ENCODE measurements at places on chromosomes 2 and 18.
A peak's percentile ranks its signal among the peaks of the same experiment; 100 is the strongest.

DNA sequence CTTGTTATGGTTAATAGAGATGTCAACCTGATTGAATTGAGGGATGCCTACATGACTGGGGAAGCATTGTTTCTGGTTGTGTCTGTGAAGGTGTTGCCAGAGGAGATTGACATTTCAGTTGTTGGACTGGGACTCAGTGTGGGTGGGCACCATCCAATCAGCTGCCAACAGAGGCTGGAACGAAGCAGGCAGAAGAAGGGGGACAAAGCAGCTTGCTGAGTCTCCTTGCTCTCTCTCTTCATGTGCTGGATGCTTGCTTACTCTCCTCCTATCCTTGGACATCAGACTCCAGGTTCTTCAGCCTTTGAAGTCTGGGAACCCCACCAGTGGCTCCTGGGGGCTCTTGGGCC is 22.2 kb upstream of the SMAD4 start:
- no peak for DNase-seq

GRCh38 chr18:65737471-65737955 is 13.3 kb upstream of the CDH7 start:
- no peak for DNase-seq

GRCh38 chr2:74328573-74328972 is 14.6 kb downstream of the SLC4A5 start:
- no peak for DNase-seq

GRCh38 chr2:240232961-240233884 is 92.8 kb upstream of the OTOS start:
- DNase-seq, result peak; percentile 67

DNA sequence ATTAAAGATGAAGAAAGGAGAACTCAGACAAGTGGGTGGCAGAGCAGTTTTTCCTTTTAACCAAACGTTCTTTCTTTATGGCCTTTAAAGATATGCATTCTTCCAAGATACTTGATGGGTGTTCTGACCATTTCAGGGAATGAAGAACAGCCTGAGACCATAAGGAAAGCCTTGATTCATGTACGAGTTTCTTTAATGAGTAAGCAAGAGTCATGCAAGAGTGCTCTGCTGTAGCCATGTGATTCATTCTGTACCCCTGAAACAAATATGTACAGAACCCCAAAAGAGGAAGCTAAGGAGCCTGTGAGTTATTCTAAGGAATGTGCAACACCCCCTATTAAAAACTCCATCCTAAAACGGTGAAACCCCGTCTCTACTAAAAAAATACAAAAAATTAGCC is 372.8 kb downstream of the MTX2 start:
- no peak for DNase-seq

- no peak for DNase-seq
Measured at GRCh38 chr2:48415836-48416515, 114.0 kb upstream of the STON1 start.

- no peak for DNase-seq
Measured at GRCh38 chr2:42795275-42795674, 2.9 kb upstream of the HAAO start.

GRCh38 chr2:168136392-168136977 is 110.9 kb downstream of the STK39 start:
- DNase-seq, result no peak

DNA sequence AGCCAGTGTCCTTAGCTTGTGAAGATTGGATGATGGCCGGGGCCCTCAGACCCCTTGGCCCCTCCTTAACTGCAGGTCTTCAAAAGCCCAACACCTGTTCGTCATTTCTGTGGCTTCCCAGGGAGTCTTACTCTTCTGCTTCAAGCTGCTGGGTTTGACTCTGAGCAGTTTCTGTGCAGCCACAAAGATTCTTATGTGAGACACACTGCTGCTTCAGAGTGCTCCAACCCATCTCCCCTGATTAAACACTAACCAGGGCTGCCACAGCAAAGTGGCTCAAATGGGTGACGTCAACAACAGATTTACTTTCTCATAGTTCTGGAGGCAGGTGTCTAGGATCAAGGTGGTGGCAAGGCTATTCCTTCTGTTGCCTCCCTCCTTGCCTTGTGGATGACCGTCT is 40.8 kb downstream of the TSN start:
- DNase-seq, result no peak

DNA sequence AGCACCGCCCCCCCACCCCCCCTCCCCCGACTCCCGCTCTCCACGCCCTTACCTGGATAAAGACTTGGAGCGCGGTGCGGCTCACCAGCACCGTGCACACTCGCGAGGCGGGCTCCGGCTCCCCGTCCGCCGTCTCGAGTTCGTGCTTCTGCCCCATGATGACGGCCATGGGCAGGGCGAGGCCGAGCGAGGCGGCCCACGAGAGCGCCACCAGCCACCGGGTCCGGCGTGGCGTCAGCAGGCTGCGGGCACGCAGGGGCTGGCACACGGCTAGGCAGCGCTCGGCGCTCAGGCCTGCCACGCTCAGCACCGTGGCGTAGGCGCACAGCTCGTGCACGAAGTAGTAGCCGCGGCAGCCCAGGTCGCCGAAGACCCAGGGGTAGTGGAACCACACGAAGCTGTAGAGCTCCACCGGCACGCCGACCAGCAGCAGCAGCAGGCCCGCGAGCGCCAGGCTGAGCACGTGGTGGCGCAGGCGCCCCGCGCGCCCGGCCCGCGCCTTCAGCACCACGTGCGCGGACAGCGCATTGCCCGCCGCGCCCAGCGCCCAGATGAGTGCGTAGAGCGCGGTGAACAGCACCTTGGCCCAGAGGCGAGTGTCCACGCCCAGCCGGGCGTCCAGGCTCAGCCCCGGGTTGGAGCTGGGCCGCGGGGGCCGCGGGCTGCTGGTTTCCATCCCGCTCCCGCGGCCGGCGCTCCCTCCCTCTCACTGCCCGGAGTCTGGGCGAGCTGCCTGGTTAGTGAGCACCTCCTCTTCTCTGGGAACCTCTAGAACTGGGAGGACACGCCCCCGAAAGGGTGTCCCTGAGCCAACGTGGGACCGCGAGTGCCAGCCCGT is at the start of gene NTSR2:
NTSR2 (minus strand) TSS at position 742 of the 838 bp plus-strand sequence; CDS start at position 676, 66 bp downstream.
- DNase-seq, result no peak

DNA sequence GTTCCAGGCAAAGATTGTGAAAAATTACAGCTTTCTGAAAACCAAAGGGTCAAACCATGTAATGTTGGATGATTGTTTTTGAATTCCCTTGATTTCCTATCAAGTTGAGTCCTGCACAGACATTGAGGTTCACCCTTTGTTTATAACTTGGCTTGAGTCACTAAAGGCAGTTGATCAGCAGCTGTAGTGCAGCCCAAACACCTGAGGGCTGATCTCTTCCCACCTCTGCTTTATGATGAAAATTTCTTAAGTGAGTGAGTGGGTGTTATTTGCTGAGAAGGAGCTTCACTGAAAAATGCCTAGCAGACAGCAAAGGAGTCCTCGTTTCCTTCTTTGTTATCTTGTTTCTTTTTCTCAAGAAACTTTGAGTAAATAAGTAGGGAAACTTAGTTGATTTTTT is 31.9 kb upstream of the BMPR2 start:
- no peak for DNase-seq

- no peak for DNase-seq
Measured at GRCh38 chr2:141611176-141611571, 519.6 kb downstream of the LRP1B start.

DNA sequence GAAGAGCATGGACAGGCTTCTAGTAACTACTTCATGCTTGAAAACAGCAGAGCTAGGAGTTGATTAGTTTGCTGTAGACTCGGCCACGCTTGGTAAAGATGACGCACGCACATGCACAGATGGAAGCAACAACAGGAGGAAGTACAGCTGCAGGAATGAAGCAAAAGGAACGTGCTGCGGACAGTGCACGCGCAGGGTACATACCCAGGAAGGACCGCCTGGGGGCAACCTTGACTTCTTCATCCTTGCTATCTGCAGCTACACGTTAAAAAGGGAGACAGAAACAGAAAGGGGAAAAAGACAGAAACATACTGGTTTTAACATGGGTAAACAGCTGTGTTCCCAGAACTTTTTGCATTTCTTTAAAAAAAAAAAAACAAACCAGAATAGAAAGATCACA is 17.7 kb downstream of the SLC66A2 start:
- no peak for DNase-seq

GRCh38 chr2:64036034-64036705 is 16.9 kb upstream of the VPS54 start:
- DNase-seq, result no peak

- no peak for DNase-seq
Measured at GRCh38 chr18:65761636-65762295, 11.0 kb downstream of the CDH7 start.

GRCh38 chr2:113216891-113217454 is 43.2 kb downstream of the PSD4 start:
- no peak for DNase-seq

DNA sequence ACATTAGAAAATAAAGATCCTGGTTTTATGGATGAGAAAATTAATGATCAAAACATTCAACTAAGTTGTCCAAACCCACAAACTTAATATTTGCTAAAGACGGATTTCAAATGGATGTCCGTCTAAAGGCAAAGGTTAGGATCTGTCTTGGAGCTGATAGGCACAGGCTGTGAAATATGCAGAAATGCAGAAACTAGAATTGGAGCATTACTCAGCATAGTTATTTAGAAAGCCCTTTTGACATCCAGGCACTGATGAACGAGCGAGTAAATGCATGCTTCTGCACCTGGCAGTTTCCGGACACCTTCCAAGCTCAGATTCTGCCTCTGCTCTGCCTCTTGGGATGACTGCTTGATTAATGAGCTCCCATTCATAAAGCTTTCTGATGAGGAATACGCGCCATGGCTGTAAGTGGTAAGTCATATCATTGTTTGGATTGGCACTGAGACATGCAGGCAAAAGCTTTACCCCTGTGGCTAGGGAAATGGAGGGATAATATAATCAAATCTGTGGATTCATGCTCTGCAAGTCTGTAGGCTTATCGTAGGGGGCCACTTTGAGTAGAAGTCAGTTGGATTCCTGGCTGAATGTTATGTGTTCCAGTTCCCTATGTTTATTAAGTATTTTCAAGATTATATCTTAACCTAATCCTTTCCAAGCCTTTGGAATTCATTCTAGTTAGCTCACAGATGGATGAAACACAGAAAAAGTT is 2176.3 kb upstream of the CELF4 start:
- no peak for DNase-seq

GRCh38 chr2:142877216-142877838 is at the start of gene KYNU:
Gene KYNU (plus strand): TSS chr2:142877664. CDS start chr2:142885368, 7,704 bp downstream.
- no peak for DNase-seq

DNA sequence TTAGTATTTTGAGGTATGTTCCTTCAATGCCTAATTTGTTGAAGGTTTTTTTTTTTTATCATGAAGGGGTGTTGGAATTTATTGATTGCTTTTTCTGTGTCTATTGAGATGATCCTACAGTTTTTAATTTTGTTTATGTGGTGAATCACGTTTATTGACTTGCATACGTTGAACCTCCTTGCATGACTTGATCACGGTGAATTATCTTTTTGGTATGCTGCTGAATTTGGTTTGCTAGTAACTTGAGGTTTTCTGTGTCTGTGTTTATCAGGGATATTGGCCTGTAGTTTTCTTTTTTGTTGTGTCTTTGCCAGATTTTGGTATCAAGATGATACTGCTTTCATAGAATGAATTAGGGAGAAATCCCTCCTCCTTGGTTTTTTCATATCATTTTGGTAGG is 23.9 kb downstream of the CLIP4 start:
- no peak for DNase-seq

DNA sequence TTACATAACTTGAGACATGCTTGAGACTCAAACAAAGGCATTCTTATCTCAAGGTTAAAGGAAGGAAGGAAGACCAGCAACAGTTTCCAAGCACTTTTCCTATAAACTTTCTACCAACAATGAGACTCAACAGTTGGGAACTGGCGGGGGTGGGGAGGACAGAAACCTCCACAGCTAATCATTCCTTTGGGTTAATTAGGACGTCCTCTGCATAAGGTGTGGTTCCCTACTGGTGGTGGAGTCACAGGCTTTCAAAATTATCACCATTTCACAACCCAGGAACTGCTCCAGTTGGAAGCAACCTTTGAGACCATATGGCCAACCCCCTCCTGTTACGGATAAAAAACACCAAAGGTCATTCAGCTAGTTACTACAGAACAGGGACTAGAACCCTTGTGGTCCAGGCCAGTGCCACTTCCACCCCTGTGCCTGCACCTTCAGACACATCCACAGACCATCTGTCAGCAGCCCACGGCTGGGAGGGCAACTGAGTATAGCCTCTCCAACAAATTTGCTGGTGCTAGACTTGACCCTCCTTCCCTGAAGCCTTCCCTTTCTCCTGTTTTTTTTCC is 30.1 kb upstream of the ATL2 start:
- DNase-seq, result no peak

DNA sequence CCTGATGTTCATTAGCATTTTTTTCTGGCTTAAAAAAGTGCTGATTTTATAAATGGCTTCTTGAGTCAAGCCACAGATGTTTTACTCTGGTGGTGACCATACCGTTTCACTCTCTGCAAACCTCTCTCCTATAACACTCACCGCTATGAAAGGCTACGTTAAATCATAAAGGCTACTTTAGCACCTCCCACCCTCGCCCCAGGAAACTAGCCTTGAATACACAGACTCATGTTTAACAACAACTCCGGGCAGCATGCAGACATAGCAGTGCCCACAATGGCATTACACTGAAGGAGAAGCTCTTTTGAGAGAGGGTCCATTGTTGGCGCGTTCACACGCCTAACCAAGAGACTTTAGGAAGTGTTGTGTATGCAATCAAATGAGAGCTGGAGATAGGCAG is 5.6 kb downstream of the MYT1L start:
- no peak for DNase-seq

GRCh38 chr2:6650311-6650710 is 215.4 kb downstream of the CMPK2 start:
- no peak for DNase-seq

- no peak for DNase-seq
Measured at GRCh38 chr2:60735496-60736250, 20.4 kb upstream of the PAPOLG start.

- no peak for DNase-seq
Measured at GRCh38 chr2:173107629-173108022, 32.0 kb downstream of the MAP3K20 start.

- no peak for DNase-seq
Measured at GRCh38 chr2:101119431-101119830, 31.8 kb downstream of the TBC1D8 start.

DNA sequence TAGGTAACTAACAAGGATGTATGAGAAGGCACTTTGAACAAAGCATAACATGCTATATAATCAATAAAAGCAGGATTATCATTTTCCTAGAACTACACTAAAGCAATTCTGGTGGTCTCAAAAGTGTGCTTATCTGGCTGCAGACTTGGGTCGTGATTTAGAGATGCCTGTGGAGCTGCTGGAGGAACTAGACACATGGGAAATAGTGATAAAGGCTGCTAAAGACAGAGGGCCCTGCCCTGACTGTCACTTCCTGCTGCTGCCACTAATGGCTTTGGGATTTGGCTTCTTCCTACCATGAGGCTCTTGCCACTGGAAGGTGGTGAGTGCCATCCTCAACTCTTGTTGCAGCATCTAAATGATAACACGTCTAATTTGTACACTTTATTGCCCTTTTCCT is 22.5 kb downstream of the TMEM178A start:
- DNase-seq, result no peak

DNA sequence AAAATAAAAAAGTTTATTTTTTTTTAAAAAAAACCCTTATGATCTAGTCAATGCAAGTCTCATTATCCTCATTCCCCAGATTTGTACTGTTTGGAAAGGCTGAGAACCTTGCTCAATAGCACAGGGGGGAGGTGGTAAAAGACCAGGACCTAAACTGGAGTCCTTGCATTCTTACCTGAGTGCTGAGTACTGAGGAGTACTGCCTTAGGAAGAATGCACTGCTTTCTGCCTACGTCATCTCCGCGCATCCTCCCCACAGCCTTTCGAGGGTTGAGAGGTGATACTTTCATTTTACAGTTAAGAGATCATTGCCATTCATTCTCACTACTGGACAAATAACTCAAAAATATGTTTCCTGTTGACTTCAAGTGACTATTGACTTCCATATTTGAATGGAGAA is 73.8 kb downstream of the MAP3K20 start:
- no peak for DNase-seq

Data from T-helper 2 cell (primary cell).